ENCODE measurements at places on chromosomes 3 and 15.

DNA sequence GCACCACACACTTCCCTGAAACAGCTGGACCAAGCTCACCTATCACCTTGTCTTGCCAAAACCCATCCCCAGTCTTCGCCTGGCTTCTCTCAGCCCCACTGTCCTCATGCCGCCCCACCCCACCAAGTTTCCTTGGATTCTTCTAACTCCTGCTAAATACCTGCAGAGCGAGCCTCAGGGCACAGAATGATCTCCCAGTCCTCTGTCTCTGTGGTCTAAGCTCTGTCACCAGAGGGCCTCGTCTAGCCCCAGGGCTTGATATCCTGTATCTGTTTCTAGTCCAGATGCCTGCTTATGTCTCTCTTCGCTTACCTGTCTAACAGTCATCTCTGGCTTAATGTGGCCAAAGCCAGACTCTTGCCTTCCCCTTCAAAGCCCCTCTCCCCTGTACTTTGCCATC lies 9.7 kb downstream of the CCDC12 start:
- DNase-seq: no peak

- DNase-seq: no peak
These were observed 255.7 kb downstream of the MBNL1 start for GRCh38 chr3:152524198-152525140.

- no peak for DNase-seq
These were observed 10.3 kb upstream of the IL12A start for GRCh38 chr3:159978353-159978752.

GRCh38 chr3:187686621-187687273 lies 15.6 kb downstream of the RTP2 start:
- DNase-seq: no peak

DNA sequence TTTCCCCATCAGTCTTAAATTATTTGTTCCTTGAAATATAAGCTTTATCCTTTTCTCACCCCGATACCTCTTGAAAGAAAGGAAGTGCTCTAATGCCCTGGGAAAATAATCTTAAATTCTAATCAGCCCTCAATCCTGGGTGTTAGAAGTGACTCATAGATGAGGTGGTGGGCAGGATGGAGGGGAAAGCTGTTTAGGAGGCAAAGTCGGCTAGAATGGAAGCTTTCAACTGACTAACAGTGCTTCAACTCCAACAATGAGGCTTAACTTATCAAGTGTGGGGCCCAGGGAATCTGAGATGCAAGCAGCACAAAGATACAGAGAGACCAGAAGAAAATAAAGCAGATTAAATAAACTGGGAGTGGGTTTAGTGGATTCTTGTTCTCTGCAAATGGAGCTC lies 175.8 kb downstream of the EPHB1 start:
- no peak for DNase-seq

DNA sequence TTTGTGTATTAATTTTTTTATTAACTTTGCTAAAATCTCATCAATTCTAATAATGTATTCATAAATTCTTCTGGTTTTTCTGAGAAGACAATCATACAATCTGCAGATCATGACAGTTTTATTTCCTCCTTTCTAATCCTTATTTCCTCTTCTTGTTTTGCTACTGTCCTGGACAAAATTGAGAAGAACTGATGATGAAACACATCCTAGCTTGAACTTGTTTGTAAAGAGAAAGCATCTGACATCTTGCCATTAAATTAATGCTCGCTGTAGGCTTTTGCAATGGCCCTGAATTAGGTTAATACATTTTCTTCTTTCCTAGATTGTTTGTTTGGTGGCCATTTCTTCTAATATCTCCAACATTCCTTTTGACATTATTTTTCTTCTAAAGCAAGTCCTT lies 110.9 kb upstream of the TPM1 start:
- DNase-seq: no peak

DNA sequence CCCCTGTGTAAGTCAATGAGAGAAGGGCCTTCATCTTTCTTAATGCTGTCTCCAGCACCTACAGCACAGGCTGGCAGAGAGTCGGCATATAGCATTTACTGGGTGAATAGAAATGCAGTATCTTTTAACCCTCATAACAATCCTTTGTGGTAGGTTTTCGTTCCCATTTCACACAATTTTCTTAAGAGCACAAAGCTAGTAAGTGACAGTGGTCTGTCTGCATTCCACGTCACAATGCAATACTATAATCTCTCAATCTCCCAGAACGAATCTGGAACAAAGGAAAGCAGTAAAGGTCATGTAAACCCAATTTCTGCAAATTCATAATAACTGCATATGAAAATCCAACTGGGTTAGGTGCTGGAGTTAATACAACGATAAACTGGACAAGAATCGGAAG lies 1.4 kb upstream of the ZFAND6 start:
- DNase-seq: no peak

DNA sequence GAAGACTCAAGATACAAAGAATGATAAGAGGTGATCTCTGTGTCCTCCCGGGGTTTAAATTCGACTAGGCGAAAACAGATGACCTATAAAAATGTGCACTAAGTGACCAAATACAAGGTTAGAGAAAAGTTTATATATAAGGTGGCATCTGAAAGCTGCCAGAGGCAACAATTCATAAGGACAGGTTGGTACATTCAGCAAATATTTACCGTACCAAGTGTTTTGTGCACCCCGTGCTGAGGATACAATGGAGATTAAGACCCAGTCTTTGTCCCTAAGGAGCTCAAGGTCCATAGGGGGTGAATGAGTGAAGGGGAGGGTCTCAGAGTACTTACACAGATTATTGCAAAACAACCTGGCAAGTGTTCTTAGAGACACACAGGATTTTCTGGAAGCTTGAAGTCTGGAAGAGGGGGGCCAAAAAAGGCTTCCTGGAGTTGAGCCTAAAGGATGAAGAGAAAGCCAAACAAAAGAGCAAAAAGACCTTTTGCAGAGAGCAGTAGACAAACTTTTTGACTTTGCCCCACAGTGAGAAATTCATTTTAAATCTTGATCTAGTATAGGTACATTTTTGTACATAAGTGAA lies 71.4 kb upstream of the LRIG1 start:
- DNase-seq: no peak

DNA sequence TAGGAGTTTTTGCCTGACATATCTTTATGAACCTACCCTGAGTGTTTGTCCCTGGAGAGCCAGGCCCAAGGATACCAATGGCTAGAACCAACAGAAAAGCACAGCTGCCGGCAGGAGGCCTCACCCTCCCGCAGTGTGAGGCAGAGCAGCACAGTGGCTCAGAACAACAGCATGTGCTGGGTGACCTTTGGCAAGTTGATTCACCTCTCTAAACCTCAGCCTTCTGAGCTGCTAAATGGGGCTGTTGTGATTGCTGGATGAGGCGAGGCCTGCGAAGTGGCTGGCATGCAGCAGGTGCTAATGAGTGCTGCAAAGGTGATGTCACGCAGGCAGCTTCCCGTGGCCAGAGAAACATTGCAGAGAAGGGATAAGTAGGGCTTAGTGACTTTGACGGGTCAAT lies 23.3 kb downstream of the IDH2 start:
- DNase-seq: no peak

DNA sequence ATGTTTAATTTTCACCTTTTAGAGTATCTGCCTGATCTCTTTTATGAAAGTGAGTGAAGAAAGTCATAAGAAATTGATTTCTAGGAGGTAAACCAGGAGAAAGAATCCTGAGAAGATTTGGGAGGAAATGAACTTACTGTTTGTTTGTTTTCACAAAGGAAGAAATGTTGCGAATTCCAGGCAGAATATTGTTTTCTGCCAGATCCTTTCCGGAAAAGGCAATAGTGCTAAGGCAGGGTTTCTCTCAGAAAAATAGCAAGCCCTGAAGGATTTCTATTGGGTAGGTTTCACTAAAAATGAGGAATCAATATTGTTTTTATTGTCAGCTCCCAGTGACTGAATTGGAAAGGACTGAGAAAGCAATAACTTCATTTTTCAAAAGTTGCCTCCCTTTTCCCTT lies 85.7 kb upstream of the TGFBR2 start:
- DNase-seq: no peak

DNA sequence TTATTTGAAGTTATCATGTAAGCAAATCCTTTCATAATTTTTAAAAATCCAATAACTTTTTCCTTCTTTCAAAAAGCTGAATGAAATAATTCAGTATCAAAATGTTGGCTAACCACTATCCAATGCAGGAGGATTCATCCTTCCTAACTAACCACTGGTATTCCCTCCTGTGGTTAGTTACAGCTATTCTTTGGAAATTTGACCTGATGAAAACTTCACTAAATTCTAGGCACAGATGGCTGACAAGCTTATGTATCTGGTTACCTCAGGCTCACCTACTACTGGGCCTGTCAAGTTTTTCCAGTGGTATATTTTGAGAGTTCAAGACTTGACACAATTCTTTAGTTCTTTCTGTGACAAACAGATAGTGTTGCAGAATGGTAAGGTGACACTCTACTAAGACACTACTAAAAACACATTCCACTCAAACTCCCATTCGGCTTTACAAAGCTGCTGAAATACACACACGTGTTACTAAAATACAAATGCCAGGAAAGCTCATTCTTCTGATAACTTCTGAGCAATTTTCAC lies 15.8 kb downstream of the NPTN start:
- DNase-seq: no peak

DNA sequence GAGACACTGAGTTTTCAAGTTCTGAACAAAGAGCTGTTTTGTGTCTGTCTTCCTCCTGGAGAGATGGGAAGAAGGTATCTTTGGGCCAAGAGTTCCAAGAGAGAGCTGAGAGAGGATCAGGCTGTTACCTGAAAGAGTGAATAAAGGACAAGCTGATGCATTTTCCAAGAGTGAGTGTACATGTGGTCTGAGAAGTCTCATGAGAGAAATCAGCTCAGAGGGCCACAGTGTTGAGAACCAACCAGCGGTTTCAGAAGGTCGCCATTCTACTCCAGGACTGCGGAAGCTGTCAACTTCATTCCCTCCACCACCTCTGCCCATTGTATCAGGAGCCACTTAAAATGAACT lies 42.7 kb upstream of the PPP2R3A start:
- DNase-seq: no peak

DNA sequence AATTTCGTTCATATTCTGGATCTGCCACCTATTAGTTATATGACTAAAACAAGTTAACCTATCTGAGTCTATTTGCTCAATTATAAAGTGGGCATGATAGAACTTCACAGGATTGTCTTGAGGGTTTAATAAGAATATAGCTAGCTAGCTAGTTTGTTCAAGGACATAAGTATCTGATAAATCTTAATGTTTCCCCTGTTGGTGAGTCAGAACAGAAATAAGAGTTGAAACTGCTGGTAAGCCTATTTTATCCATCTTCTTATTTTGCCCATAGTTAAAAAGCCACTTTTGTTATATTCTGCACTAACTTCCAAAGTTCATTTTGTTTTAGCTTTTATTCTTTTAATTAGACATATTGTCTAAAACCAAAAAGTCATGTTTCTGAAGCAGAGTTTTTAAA lies 9.4 kb downstream of the SELENOT start:
- DNase-seq: no peak

GRCh38 chr3:162626172-162626571 lies 1129.6 kb downstream of the OTOL1 start:
- DNase-seq: no peak

GRCh38 chr15:81322676-81323253 lies 1.2 kb downstream of the STARD5 start:
- no peak for DNase-seq

DNA sequence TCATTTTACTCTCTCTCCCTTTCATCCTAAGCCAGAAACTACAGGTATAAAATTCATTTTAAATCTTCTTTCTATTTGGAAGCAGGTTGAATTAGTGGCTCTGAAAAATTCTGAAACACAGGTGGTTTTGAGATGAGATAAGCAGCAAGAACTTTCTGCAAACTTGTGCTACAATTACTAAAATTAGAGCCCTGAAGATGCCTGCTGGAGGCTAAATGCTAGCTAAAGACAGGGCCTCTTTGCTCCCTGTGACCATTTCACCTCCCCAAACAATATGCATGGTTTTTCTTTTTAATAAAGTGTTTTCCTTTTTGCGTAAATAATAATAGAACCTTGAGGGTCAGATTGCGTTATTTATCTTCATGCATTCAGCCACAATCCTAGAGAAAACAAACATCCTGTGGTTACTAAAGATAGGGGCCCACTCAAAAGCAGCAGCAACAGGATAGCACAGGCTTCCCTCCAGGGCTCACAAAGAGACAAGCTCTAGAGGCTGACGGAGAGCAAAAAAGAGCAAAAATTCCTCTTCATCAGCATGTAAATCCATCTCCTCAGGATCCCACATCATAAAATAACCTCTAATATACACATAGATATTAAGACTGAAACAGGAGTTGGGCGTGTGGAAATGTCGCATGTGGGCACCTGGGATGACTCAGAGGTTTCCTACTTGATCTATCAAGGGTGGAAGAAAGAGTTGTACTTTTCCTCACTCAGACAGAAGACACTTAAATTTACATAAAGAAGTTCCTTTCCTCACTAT lies 26.5 kb upstream of the CP start:
- no peak for DNase-seq

DNA sequence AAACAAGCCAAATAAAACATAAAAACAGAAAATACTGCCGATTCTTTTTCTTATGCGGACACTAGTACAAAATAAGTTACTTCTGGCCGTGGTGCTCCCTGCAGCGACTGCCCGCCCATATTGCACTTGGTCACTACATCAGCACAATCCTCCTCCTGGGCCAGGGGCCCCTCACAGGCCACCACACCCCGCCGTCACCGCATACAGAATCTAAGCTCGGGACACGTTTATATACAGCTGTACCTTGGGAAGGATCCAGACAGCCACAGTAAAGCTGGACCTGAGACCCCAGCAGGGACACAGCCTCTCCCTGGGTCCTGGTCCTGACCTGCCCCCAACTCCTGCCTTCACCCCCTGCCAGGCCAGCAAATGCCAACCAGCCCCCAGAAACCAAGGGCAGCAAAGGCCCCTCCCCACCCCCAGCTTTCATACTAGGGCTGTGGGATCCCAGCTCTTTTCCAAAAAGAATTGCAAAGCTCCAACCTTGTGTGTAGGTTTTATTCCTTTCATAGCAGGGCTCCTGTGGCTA lies 12.9 kb upstream of the DNAJB8 start:
- DNase-seq: no peak

DNA sequence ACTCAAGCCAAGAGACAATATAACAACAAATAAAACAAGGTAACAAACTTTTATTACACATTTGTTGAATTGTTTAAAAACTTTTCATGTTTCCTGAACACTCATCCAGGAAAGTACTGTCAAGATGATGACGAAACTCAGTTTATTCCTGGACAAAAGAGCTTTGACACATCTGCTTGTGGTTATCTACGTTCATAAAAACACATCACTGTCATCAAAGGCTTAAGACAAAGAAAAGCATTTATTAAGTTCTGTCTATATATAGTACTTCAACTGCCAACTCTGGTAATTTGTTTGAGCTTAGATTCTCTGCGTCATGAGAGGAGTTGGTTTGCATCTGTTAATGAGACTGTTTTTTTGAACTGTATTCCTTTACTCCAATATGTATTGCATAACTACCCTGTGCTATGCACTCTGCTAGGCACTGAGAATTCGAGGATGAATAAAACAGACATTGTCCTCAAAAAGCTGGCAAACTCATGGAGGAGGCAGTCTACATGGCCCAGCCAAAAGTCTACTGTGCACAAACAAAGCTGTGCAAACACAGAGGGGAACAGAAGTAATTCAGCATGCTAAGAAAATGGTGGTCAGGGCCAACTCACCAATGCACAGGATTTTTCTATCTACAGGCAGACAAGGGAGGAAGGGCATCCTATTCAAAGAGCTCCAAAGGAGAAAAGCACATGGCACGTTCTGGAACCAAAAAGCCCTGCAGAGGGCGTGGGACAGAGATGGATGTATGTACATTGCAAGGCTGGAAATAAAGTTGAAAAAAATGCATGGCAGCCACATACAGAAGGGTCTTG lies 21.5 kb downstream of the PLD1 start:
- peak; percentile 98 for DNase-seq
